ENCODE measurements at places on chromosomes 7 and 10. TPM values are rescaled to one million over a fixed set of nuclear protein-coding genes. Genes with fewer than 3 reads are reported as not detected.

- no peak overlapping the region for H3K4me3 ChIP-seq
- peak; percentile 20 for DNase-seq
- no peak overlapping the region for H3K27ac ChIP-seq
- no peaks in the 10 kb centered on the region for H3K36me3 ChIP-seq
- peaks cover 2% of the 10 kb centered on the region for H3K4me1 ChIP-seq
- H3K27me3 ChIP-seq = no peaks in the 10 kb centered on the region
These were observed 56.5 kb downstream of the KIAA1549 start for GRCh38 chr7:138924501-138925225.

DNA sequence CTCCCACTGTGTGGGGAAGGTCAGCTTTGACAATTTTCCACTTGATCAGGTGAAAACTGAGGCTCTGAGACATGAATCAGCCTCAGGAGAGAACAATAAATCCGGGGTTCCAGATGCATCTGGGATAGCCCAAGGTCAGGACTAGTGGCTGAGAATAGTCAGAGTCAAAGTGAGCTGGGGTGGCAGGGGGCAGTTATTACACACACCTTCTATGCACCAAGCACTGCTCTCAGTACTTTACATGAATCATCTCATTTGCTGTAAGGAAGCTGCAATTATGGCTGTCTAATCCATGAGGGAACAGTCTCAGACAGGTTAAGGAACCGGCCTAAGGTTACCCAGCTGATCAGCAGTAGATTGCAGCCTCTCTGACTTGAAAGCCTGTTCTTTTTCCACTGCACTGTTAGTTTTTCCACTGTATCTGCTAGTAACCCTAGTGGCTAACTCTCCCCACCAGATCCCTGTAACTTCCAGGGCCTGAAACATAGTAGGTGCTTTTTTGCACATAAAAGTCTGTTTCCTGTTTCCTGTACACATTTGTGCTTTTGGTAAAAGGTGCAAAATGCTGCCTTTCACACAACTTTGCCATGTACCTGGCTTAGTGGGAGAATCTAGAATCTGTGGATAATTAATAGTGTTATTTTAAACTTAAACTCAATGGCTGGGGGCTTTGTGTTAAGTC lies 125.9 kb downstream of the EMX2 start:
- no peaks in the 10 kb centered on the region for H3K36me3 ChIP-seq
- no peak for DNase-seq
- H3K4me3 ChIP-seq = no peak overlapping the region
- H3K27ac ChIP-seq = no peak overlapping the region
- no peaks in the 10 kb centered on the region for H3K27me3 ChIP-seq

DNA sequence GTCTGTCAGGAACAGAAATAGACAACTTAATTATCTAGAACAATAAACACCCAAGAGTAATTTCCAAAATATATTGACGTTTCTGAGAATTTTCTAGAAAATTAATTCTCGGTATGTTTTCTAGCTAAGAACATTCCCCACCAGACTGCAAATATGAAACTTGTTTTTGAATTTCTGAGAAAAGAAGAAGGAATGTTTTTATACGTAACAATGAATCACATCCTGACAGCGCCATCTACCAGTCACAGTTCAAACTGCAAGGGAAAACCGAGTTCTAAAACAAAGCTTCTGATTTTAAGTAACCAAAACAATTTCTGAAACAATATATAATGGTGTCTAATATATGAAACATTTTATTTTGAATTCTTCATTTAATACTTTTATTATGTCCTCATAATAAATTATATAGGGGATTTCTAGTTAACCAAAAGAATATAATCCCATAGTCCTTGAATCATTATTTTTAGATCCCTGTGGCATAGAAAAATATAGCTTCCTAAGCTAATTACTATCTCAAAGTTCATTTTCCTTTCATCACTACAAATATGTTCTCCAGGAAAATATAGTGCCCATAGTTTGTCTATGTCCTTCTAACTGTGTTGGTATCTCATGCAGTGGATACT lies 34.5 kb upstream of the MEOX2 start:
- DNase-seq = peak; percentile 34
- H3K4me3 ChIP-seq = no peak overlapping the region
- no peaks in the 10 kb centered on the region for H3K27me3 ChIP-seq
- H3K36me3 ChIP-seq = no peaks in the 10 kb centered on the region
- H3K27ac ChIP-seq = no peak overlapping the region
- H3K4me1 ChIP-seq = no peaks in the 10 kb centered on the region

DNA sequence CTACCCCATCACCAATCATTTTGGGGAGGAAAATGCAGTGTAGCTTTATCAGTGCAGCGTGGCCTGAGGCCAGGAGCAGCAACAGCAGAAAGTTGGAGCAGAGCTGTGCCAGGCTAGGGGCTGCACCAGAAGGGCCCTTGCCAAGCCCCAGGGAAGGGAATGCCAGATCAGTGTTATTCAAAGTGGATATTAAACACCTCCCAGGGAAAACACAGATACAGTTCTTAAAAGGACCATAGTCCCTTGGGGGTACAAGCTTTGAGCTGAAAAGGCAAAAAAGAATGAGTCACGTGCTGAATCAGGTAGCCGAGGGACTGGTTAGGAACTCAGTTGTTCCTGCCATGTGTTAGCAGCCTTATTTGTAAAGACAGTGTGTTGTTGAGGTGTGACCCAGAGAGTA lies 54.0 kb downstream of the GSDME start:
- H3K4me3 ChIP-seq = no peak overlapping the region
- H3K27me3 ChIP-seq = no peaks in the 10 kb centered on the region
- no peak for DNase-seq
- H3K27ac ChIP-seq = no peak overlapping the region

DNA sequence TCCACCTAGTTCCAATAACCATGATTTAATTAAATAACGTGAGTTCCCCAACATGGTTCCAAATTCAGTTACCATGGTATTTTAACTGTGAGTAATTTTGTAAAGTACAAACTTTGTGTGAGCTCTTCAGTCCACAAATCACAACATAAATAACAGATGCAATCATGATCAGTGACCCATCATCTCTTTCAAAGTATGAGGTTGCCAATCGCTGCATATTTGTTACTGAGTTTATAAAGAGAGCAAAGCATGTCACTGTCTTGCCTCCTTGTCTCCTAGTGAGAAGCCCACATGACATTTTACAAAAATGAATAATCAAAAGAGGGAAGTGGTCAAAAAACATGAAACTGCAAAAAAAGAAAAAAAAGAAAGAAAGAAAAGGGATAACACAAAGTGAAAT lies 69.1 kb upstream of the PDSS1 start:
- no peaks in the 10 kb centered on the region for H3K36me3 ChIP-seq
- no peak overlapping the region for H3K27ac ChIP-seq
- H3K4me1 ChIP-seq = no peaks in the 10 kb centered on the region
- no peak overlapping the region for H3K4me3 ChIP-seq
- no peak for DNase-seq

DNA sequence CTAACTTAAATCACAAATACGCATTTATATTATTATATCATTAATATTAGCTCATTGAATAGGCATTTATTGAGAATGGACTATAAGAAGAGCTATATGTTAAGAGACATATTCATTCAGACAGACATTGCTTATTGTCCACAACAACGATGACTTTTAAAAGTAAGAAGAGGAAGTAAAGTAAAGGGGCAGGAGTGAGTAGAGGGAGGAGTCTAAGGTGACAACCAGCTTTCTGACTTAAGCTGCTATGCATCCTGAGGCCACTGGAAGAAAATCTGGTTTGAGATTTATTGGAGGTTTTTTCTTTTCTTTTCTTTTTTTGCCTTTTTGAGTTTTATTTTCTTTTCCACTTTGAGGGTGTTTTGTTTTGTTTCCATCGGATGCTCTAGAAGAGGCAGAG lies 723.5 kb downstream of the GRM8 start:
- H3K27me3 ChIP-seq = no peaks in the 10 kb centered on the region
- no peaks in the 10 kb centered on the region for H3K4me1 ChIP-seq
- H3K36me3 ChIP-seq = no peaks in the 10 kb centered on the region

GRCh38 chr7:22681852-22682657 lies 44.9 kb upstream of the IL6 start:
- no peaks in the 10 kb centered on the region for H3K27me3 ChIP-seq
- no peaks in the 10 kb centered on the region for H3K36me3 ChIP-seq
- DNase-seq = no peak
- no peak overlapping the region for H3K4me3 ChIP-seq
- H3K4me1 ChIP-seq = no peaks in the 10 kb centered on the region

- no peak overlapping the region for H3K4me3 ChIP-seq
- no peak for DNase-seq
- no peak overlapping the region for H3K27ac ChIP-seq
- H3K4me1 ChIP-seq = no peaks in the 10 kb centered on the region
- no peaks in the 10 kb centered on the region for H3K27me3 ChIP-seq
- no peaks in the 10 kb centered on the region for H3K36me3 ChIP-seq
These were observed 28.3 kb upstream of the SDK1 start for GRCh38 chr7:3272691-3273141.

DNA sequence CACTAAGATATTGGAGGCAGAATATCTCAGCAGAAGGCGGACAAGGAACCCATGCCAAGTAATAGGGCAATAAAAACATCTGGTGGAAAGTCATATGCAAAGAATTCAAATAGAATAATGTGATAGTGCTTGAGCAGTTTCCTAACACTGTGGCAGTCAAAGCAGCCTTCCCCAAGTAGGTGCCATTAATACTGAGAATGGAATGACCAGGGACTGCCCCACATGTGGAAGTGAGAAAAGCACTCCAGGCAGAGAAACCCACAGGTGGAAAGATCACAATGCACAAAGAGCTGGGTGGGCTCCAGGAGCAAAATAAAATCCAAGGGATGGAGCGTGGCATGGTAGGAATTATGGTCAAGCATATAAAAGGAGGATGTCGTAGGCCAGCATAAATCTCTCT lies 64.4 kb upstream of the NME8 start:
- no peak overlapping the region for H3K27ac ChIP-seq
- no peak overlapping the region for H3K4me3 ChIP-seq
- H3K4me1 ChIP-seq = no peaks in the 10 kb centered on the region
- no peak for DNase-seq

GRCh38 chr7:108808549-108809266 lies 239.0 kb downstream of the DNAJB9 start:
- H3K27ac ChIP-seq = no peak overlapping the region
- DNase-seq = no peak
- H3K27me3 ChIP-seq = no peaks in the 10 kb centered on the region
- H3K4me1 ChIP-seq = no peaks in the 10 kb centered on the region
- H3K36me3 ChIP-seq = no peaks in the 10 kb centered on the region

- H3K27me3 ChIP-seq = no peaks in the 10 kb centered on the region
- no peaks in the 10 kb centered on the region for H3K36me3 ChIP-seq
- no peak overlapping the region for H3K27ac ChIP-seq
- H3K4me3 ChIP-seq = no peak overlapping the region
These were observed 259.9 kb downstream of the ZEB1 start for GRCh38 chr10:31578951-31579350.

- peak overlapping the region; percentile 61 for H3K27ac ChIP-seq
- H3K27me3 ChIP-seq = no peaks in the 10 kb centered on the region
- H3K36me3 ChIP-seq = no peaks in the 10 kb centered on the region
These were observed 427 bp downstream of the PYROXD2 start for GRCh38 chr10:98414578-98414931.

DNA sequence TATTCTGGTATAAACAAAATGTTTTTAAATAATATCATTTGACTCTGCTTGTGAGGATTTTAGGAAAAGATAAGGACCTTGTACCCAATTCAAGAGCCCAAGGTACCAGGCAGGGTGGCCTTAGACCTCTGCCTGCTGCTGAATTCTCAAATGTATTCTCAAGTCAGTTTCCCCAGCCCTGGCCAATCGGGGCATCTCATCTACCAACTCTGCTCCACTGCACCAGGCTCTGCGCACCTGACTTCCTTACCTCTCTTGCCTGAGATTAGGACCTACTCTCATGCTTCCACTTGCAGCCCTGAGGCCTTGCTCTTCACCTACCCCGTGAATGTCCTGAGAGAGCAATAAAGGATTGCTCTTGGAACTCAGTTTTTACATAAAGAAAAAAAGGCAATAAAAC lies 69.6 kb upstream of the EZH2 start:
- DNase-seq = no peak
- no peaks in the 10 kb centered on the region for H3K36me3 ChIP-seq
- no peaks in the 10 kb centered on the region for H3K4me1 ChIP-seq
- no peaks in the 10 kb centered on the region for H3K27me3 ChIP-seq
- no peak overlapping the region for H3K4me3 ChIP-seq

- no peaks in the 10 kb centered on the region for H3K27me3 ChIP-seq
- H3K4me1 ChIP-seq = no peaks in the 10 kb centered on the region
- no peak for DNase-seq
- H3K27ac ChIP-seq = no peak overlapping the region
These were observed 68.2 kb downstream of the TFEC start for GRCh38 chr7:115962340-115962739.

- no peaks in the 10 kb centered on the region for H3K4me1 ChIP-seq
- no peak overlapping the region for H3K4me3 ChIP-seq
- no peaks in the 10 kb centered on the region for H3K36me3 ChIP-seq
- no peak for DNase-seq
These were observed 65.1 kb upstream of the MPP7 start for GRCh38 chr10:28367929-28368484.

GRCh38 chr10:64867501-64867962 lies 1346.3 kb downstream of the REEP3 start:
- no peaks in the 10 kb centered on the region for H3K36me3 ChIP-seq
- DNase-seq = no peak
- H3K27me3 ChIP-seq = no peaks in the 10 kb centered on the region

GRCh38 chr10:114043532-114044246 lies at the start of gene ADRB1:
TSS of gene ADRB1 (plus strand) at chr10:114043866. CDS start at chr10:114044133, 267 bp downstream.
- peaks cover 4% of the 10 kb centered on the region for H3K4me1 ChIP-seq
- H3K36me3 ChIP-seq = no peaks in the 10 kb centered on the region
- no peak for DNase-seq
- no peaks in the 10 kb centered on the region for H3K27me3 ChIP-seq

- H3K36me3 ChIP-seq = no peaks in the 10 kb centered on the region
- H3K27ac ChIP-seq = no peak overlapping the region
- peaks cover 1% of the 10 kb centered on the region for H3K4me1 ChIP-seq
- no peak overlapping the region for H3K4me3 ChIP-seq
These were observed 6.0 kb downstream of the IL15RA start for GRCh38 chr10:5971315-5971832.

SPDYE2B gene
- total RNA-seq = not detected

ATE1 gene
- 36.0 TPM for total RNA-seq

ACTL6B gene
- not detected for total RNA-seq

GPR15LG gene
- not detected for total RNA-seq

TLX1 gene
- total RNA-seq = not detected

STAMBPL1 gene
- 21.4 TPM for total RNA-seq

GPNMB gene
- total RNA-seq = 39.5 TPM

MPP7 gene
- total RNA-seq = 13.3 TPM

GTPBP4 gene
- total RNA-seq = 37.6 TPM

BTBD16 gene
- not detected for total RNA-seq

SOSTDC1 gene
- 1.00 TPM for total RNA-seq
